Activated T-helper 2 cell treated with anti-CD3 and anti-CD28 coated beads, Interferon-gamma antibody, Interleukin-2, Interleukin-4, amounts not matched to agents 10 μg/mL and 5 μg/mL and 100 μg/mL, durations not matched to agents 14 hours and 24 hours and 36 hours (primary cell): ENCODE measurements at places on chromosomes 5 and 9. TPM values are rescaled to one million over a fixed set of nuclear protein-coding genes. Genes with fewer than 3 reads are reported as not detected.

The IL9 gene
- 94.0 and 104 TPM in 2 replicates for total RNA-seq

The FAM163B gene
- total RNA-seq = not detected in 2 replicates

The SPINK5 gene
- not detected in 2 replicates for total RNA-seq

The PTGS1 gene
- 0.55 and 0.71 TPM in 2 replicates for total RNA-seq

The C9 gene
- not detected in 2 replicates for total RNA-seq

The JADE2 gene
- 76.8 and 81.2 TPM in 2 replicates for total RNA-seq

The ANKRD18A gene
- total RNA-seq = 2.7 and 3.9 TPM in 2 replicates

The TMEFF1 gene
- total RNA-seq = 0.52 and 1.1 TPM in 2 replicates

The SPDL1 gene
- 35.1 and 35.2 TPM in 2 replicates for total RNA-seq

The BTNL8 gene
- total RNA-seq = 0.18 and 0.25 TPM in 2 replicates

The ARHGEF28 gene
- 0.05 and 0.11 TPM in 2 replicates for total RNA-seq

The GABRA6 gene
- total RNA-seq = not detected in 2 replicates

The PCA3 gene
- total RNA-seq = not detected in 2 replicates

The ABO gene
- total RNA-seq = 0.14 and 0.30 TPM in 2 replicates

The NDOR1 gene
- 38.2 and 40.2 TPM in 2 replicates for total RNA-seq

The GFI1B gene
- not detected in 2 replicates for total RNA-seq

The HMGXB3 gene
- total RNA-seq = 39.6 and 42.2 TPM in 2 replicates

The IL4 gene
- total RNA-seq = 21.6 and 25.8 TPM in 2 replicates

The GFRA3 gene
- 0.16 and 0.32 TPM in 2 replicates for total RNA-seq

The FOXD4L5 gene
- total RNA-seq = 0.09 and 0.23 TPM in 2 replicates

The SLC36A2 gene
- total RNA-seq = not detected in 2 replicates

The IFNA13 gene
- not detected in 2 replicates for total RNA-seq

The TRPM3 gene
- not detected in 2 replicates for total RNA-seq

The UBE2QL1 gene
- 0.67 and 0.68 TPM in 2 replicates for total RNA-seq

The CATSPER3 gene
- 0.34 and 0.90 TPM in 2 replicates for total RNA-seq
